Type B pancreatic cell (in vitro differentiated cells): ENCODE measurements at places on chromosomes 3 and 15. TPM values are rescaled to one million over a fixed set of nuclear protein-coding genes. Genes with fewer than 3 reads are reported as not detected.

DNA sequence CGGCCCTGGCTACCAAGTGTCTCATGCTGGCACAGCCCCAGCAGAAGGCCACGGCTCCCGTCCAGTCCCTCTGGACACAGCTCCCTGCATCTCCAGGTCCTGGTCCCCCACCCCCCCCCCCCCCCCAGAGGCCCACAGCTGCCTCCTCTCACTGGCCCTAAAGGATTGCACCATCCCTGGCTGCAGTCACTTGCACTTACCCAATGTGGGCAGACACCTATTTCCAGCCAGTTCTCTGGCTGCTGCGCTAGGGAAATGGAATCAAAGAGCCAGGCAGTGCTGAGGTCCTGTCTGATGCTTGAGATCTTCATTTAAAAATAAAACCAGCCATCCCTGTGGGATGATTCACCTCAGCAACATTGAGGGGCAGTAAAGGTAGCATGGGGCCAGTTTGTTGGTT is 346.4 kb downstream of the OCA2 start:
- H3K4me3 ChIP-seq: no peak overlapping the region
- no peaks in the 10 kb centered on the region for H3K36me3 ChIP-seq
- H3K4me1 ChIP-seq: no peaks in the 10 kb centered on the region
- peaks cover 6% of the 10 kb centered on the region for H3K27me3 ChIP-seq
- DNase-seq: no peak

- DNase-seq: no peak
- no peak overlapping the region for H3K27ac ChIP-seq
- H3K36me3 ChIP-seq: peaks cover 32% of the 10 kb centered on the region
Observed at GRCh38 chr3:184307915-184308314, 6.5 kb upstream of the EIF4G1 start.

DNA sequence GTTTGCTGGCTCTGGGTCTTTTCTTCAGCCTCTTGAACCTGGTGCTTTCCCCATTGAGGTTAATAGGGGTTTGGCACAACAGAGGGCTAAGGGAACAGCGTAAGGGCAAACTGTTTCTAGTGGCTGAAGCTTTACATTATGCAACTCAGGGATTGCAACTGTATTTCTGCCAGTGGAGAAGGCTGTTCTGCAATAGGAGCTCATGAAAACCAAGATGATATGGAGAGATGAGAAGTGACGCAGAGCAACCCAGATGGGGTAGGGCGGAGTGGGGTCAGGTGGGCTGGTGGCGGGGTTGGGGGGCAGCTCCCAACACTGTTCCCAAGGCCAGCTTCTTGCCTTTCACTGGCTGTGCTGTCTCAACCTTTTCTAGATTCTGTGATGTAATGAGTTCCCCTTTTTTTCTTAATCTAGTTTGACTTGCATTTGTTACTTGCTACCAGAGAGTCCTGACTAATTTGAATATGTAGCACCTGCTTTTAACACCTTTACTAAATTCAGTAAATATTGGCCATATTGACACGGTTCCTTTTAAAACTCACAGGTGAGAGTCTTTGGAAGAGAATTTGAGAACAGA is 7.2 kb downstream of the GXYLT2 start:
- H3K36me3 ChIP-seq: no peaks in the 10 kb centered on the region
- no peaks in the 10 kb centered on the region for H3K27me3 ChIP-seq
- no peak overlapping the region for H3K27ac ChIP-seq
- H3K4me3 ChIP-seq: no peak overlapping the region
- peaks cover 47% of the 10 kb centered on the region for H3K4me1 ChIP-seq
- no peak for DNase-seq

DNA sequence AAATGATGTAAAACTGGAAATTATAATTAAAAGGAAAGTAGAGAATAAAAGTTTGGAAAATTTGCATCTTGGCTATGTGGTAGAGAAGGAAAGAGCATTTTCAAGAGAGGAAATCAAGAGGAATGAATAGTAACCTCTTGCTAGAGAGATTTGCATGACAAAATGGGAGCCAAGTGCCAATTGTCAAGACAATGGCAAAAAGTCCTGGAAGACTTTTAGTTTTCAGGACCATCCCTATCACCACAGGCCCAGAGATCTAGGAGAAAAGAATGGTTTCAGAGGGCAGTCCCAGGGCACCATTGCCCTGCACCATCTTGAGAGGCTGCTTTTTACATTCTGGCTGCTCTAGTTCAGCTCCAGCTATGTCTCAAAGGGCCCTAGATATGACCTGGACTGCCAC is 1427.6 kb downstream of the ZPLD1 start:
- H3K27ac ChIP-seq: no peak overlapping the region
- H3K4me3 ChIP-seq: no peak overlapping the region
- no peaks in the 10 kb centered on the region for H3K27me3 ChIP-seq
- H3K4me1 ChIP-seq: no peaks in the 10 kb centered on the region

GRCh38 chr3:46541835-46542234 is 24.3 kb downstream of the LRRC2 start:
- H3K36me3 ChIP-seq: no peaks in the 10 kb centered on the region
- DNase-seq: no peak
- peaks cover 5% of the 10 kb centered on the region for H3K4me1 ChIP-seq
- no peak overlapping the region for H3K27ac ChIP-seq
- H3K4me3 ChIP-seq: no peak overlapping the region

GRCh38 chr3:133074977-133075376 is 36.8 kb downstream of the TMEM108 start:
- H3K27ac ChIP-seq: no peak overlapping the region
- no peaks in the 10 kb centered on the region for H3K36me3 ChIP-seq
- no peaks in the 10 kb centered on the region for H3K4me1 ChIP-seq
- no peak overlapping the region for H3K4me3 ChIP-seq
- DNase-seq: no peak
- H3K27me3 ChIP-seq: no peaks in the 10 kb centered on the region

DNA sequence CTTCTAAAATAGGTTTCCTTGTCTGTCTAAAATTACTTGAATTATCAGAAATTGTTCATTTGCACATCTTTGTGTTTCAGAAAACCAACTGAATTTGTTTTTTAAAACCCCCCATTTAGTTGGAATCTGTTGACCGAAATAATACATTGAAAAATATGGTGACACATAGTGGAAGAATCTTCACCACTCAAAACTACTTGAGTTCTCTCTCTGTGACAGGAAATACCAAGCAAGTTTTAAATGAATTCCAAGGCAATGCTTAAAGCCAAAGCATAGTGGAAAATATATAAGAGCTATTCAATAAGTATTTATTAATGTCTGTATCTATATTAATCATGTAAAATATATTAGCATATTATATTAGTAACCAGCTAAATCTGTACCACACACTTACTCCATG is 224.9 kb upstream of the COL8A1 start:
- no peak overlapping the region for H3K4me3 ChIP-seq
- no peaks in the 10 kb centered on the region for H3K27me3 ChIP-seq
- no peak overlapping the region for H3K27ac ChIP-seq
- H3K36me3 ChIP-seq: no peaks in the 10 kb centered on the region
- DNase-seq: no peak

DNA sequence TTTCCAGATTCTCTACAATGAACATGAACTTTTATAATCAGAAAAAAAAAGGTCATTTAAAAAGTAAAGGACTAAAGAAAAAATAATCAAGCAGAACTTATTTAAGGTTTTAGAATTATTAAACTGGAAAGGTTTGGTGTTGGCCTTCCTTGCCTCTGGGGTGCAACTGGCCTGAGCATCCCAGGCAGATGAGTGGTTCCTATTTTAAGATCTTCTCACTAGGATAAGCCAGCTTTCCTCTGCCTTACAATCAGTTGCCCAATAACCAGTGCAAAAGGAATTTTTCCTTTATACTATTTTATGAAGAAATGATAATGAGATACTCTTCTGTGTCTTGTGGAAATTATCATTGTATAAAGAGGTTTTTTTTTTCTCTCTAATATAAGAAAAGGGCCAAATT is 56.6 kb downstream of the SEC22A start:
- no peaks in the 10 kb centered on the region for H3K27me3 ChIP-seq
- no peak for DNase-seq
- no peak overlapping the region for H3K27ac ChIP-seq
- peaks cover 6% of the 10 kb centered on the region for H3K4me1 ChIP-seq
- H3K4me3 ChIP-seq: no peak overlapping the region

Gene ATP2B2
- total RNA-seq: 0.31 and 0.76 TPM in 2 replicates

Gene FGF12
- total RNA-seq: 5.4 and 9.8 TPM in 2 replicates

Gene NAA80
- 12.9 and 13.0 TPM in 2 replicates for total RNA-seq

Gene C2CD4A
- 1.7 and 2.0 TPM in 2 replicates for total RNA-seq

Gene ARGFX
- total RNA-seq: not detected in 2 replicates
